PC-3 (cell line): ENCODE measurements at places on chromosomes 16 and 17. TPM values are rescaled to one million over a fixed set of nuclear protein-coding genes. Genes with fewer than 3 reads are reported as not detected.

ASIC2 gene
- total RNA-seq: 0.11 and 0.12 TPM in 2 replicates

CHP2 gene
- not detected in 2 replicates for total RNA-seq

DNA sequence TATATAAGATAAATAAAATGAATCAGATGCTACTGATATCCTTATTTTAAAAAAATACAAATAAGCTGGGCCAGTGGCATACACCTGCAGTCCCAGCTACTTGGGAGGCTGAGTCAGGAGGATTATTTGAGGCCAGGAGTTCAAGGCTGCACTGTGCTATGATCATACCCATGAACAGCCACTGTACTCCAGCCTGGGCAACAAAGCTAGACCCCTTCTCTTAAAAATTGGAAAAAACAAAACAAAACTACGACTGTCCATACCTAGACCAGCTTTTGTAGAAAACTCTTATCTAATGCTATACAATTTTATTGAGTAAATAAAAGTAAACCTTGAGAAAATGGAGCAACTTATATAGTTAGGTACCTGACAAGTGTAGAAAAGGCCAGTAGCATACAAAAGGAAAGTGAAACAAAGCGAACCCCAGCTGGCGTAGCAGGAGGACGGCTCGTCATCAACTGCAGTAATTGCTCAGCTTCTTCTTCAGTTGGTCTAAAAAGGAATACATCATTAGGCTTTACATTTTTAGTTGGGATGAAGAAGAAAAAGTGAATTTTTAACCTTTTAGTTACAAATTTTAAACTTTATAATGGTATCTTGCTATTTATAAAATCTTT, 23.6 kb downstream of the INTS2 start:
- no peak for DNase-seq
- H3K4me3 ChIP-seq: no peak overlapping the region
- no peaks in the 10 kb centered on the region for H3K27me3 ChIP-seq
- no peaks in the 10 kb centered on the region for H3K4me1 ChIP-seq

G6PC1 gene
- not detected in 2 replicates for total RNA-seq

- H3K36me3 ChIP-seq: no peaks in the 10 kb centered on the region
- no peak overlapping the region for H3K27ac ChIP-seq
- H3K27me3 ChIP-seq: no peaks in the 10 kb centered on the region
- no peak overlapping the region for H3K4me3 ChIP-seq
- no peaks in the 10 kb centered on the region for H3K4me1 ChIP-seq
Observed at GRCh38 chr16:17370223-17370707, 100.5 kb downstream of the XYLT1 start.

DNA sequence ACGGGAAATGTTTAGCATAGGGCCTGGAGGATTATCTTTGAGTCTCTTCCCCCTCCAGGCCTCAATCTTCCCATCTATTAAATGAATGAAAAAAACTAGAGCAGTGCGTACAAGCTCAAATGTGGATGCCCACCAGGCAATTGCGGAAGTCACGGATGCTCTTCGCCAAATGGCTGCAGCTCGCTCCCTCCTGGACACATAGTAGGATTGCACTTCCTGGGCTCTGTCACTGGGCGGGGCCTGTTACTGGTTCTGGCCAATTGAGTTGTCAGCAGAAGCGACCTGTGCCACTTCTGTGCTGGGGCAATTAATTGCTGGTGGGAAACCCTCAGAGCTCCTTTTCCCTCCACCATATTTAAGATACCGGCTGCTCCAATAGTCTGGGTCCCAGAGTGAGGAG, 168.2 kb upstream of the IRX6 start:
- H3K4me1 ChIP-seq: no peaks in the 10 kb centered on the region
- no peak overlapping the region for H3K27ac ChIP-seq
- H3K4me3 ChIP-seq: no peak overlapping the region
- no peaks in the 10 kb centered on the region for H3K36me3 ChIP-seq

KRTAP2-3 gene
- total RNA-seq: 10.8 and 12.4 TPM in 2 replicates
